ENCODE measurements at places on chromosomes 13 and 19. TPM values are rescaled to one million over a fixed set of nuclear protein-coding genes. Genes with fewer than 3 reads are reported as not detected.

GRCh38 chr19:50178859-50179537, 15.9 kb upstream of the IZUMO2 start:
- DNase-seq: no peak

- DNase-seq: no peak
These were observed 9.6 kb downstream of the HSPBP1 start for GRCh38 chr19:55270172-55270942.

DNA sequence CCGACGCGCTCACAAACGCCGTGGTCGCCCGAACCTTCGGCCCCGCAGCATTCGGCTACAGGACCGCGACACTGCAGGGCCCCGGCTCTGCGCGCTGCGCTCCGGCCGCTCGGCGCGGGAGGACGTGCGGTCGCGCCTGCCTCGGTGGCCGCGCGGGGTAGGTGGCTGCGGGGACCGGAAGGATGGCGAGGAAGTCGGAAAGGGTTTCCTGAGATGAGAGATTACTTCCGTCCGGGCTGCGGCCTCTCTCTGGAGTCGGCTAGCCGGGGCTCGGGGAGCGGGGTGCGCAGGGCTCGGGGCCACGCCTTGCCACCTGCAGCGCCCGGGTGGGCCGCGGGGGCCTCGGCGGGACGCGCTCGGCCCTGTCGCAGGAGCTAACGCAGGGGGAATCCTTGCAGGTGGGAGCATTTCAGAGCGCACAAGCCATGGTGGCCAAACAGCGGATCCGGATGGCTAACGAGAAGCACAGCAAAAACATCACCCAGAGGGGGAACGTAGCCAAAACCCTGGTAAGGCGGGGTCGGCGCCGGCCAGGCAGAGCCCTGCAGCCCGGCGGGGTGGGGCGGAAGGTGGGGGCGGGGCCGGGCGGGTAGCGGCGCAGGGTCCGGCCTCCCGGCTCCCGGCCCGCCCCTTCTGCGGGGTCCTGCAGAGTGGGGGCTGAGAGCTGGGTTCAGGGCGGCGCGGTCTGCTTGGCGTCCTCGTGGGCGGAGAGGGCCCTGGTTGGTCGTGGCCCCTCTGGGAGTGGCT, at the start of gene SERP2:
Gene SERP2, plus strand, starts transcription at position 224 of the 747 bp plus-strand sequence. Its CDS starts 202 bp downstream, at position 426.
- DNase-seq: no peak

GRCh38 chr13:109615721-109616420, 170.5 kb downstream of the IRS2 start:
- DNase-seq: no peak

Gene GAPDHS
- not detected for total RNA-seq

Gene APOC1
- total RNA-seq: 0.79 TPM

Gene CDC42EP5
- 18.2 TPM for total RNA-seq

- peak; percentile 82 for DNase-seq
These were observed 10.4 kb upstream of the RASA3 start for GRCh38 chr13:114142640-114143490.

Gene SHD
- not detected for total RNA-seq

Gene ZBTB7A
- 15.3 TPM for total RNA-seq

DNA sequence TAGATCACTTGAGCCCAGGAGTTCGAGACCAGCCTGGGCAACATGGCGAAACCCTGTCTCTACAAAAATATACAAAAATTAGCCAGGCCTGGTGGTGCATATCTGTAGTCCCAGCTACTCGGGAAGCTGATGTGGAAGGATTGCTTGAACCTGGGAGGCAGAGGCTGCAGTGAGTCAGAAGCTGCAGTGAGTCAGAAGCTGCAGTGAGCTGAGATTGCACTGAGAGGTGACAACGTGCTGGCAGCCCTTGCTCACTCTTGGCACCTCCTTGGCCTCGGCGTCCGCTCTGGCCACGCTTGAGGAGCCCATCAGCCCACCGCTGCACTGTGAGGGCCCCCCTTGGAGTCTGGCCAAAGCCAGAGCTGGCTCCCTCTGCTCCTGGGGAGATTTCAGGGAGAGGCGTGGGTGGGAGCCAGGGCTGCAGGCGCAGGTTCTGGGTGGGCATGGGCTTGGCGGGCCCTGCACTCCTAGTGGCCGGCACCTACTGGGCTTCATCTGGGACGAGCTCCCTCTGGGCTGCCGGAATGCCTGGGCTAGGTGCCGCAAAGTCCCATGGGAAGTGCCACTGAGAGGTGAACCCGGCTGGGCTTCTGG, 39.5 kb upstream of the RPL21 start:
- peak; percentile 73 for DNase-seq

DNA sequence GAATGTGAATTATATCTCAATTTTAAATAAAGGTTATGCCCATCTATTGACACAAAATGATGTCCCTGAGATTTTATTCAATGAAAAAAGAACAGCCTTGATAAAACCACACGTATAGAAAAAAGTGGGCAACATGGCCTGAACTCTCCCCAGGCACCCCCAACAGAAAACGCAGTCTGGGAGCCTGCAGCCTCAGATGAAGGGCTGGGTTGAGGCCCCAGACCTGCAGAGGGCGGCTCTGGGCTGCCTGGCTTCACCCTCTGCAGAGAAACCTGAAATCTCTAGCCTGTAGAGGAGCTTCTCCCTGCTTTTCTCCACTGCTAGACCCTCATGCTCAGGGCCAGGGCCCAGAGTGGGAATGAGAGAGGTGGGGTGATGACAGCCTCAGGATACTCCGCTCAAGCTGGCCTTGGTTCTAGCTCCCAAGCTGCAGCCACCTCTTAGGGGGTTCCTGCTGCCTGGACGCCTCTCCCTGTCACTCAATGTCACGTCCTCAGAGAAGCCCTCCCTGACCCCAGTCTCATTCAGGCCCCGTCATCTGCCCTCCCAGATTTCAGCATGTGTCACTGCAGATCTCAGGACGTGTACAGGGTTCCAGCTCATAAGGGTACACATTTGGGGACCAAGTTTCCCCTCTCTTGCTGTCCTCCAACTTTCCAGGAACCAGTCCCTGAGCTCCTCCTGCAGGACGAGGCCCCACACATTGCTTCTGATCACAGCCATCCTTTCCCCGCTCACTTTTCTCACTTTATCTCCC, 1.8 kb downstream of the MBD3 start:
- DNase-seq: no peak

DNA sequence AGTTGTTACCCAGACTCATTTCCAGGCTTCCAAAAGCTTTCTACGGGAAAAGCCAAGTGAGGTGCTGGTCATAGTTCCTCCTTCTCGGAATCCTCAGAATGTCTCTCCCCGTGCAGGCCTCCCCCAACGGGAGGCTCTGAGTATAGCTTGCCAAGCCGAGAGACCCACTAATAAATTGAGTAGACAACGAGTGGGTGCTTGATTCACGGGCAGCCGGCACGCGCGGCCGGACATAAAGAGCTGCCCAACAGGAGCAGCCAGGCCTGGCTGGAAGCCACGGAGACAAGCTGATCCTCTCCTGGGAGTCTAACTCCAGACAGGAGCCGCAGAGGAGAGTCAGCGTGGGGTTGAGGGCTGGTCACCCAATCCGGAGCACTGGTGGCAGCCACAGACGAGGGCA, 43.4 kb upstream of the MEDAG start:
- no peak for DNase-seq

GRCh38 chr13:51262501-51263211, 40.5 kb downstream of the FAM124A start:
- DNase-seq: no peak

GRCh38 chr19:40411125-40411842, 1.9 kb downstream of the PRX start:
- DNase-seq: no peak

Gene CCL25
- total RNA-seq: not detected

Gene SHISA7
- total RNA-seq: not detected
